ENCODE measurements at places on chromosomes 11 and 22.

DNA sequence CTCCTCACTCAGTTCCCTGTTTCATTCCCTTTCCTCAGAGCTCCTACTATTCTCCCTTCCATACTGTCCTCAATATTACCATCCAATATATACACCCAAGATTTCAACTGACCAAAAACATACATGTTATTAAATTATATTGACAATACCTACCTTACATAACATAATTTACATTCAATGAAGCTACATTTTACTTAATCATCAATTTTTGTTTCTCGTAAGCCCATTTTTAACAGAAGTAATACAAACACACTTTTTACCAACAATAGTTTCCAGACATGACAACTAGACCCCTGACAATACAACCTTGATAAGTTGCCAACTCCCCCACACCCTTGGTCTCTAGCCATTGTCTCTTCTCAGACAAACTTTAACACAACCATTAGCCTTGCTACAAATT lies 145.8 kb upstream of the DDI1 start:
- DNase-seq: no peak

DNA sequence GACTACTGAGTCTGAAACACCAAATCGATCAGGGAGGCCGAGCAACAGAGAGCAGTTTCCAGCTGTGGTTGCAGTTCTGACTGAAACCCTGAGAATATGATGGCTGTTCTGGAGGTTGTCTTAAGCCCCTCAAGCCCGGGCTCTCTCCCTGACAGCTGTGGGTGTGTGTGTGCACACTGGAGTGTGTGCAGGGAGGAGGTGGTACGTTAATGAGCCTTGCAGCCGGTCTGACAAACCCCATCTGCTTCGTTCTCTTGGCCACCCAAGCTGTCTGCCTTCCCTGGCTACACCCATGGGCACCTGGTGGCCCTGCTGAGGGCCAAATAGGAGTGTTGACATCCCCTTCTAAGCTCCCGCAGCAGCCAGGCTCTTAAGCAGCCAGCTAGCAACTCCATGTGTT lies 189.8 kb downstream of the KIRREL3 start:
- no peak for DNase-seq

DNA sequence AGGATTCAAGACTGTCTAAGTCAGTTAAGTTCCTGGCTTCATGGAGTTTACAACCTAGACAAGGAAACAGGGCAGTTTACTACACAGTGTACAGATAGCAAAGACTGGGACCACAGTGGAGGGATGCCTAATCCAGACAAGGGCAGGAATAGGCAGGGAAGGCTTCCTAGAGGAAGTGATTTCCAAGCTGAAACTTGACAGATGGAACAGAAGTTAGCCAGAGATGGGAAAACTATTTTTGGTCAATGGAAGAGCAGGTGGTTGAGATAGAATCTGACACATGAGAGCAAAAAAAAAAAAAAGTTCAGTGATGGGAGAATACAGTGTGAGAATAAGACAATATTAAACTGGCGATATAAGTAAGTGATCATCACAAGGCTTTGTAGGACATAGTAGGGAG lies 1.3 kb downstream of the COA4 start:
- no peak for DNase-seq

DNA sequence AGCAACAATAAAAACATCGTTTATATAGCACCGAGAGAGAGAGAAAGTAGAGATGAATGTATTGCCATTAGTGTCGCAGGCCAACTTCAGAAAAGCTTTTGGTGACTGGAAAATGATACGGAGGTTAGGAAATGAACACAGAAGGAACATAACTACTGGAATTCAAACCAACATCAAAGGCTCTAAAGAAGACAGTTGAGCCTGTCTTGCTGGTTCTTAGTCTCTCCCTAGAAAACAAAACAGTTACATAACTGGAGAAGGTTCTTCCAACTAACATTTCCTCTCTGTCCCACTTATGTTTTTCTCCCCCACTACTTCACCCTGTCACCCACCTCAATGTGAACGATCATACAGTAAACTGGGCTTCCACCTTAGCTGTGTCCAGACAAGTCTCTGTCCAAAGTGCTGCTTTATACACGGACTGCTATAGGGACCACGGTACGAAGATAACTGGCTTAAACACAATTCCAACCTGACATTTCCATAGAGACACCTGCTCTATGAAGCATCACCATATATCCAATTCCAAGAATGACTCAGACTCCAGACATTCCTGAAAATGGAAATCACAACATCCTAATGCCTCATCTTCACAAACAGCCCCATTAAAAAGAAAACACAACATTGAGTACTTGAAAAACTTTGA lies 85.2 kb upstream of the ARHGAP32 start:
- peak; percentile 21 for DNase-seq

- DNase-seq: no peak
These were observed 2.6 kb downstream of the CHRM1 start for GRCh38 chr11:62918531-62918930.

DNA sequence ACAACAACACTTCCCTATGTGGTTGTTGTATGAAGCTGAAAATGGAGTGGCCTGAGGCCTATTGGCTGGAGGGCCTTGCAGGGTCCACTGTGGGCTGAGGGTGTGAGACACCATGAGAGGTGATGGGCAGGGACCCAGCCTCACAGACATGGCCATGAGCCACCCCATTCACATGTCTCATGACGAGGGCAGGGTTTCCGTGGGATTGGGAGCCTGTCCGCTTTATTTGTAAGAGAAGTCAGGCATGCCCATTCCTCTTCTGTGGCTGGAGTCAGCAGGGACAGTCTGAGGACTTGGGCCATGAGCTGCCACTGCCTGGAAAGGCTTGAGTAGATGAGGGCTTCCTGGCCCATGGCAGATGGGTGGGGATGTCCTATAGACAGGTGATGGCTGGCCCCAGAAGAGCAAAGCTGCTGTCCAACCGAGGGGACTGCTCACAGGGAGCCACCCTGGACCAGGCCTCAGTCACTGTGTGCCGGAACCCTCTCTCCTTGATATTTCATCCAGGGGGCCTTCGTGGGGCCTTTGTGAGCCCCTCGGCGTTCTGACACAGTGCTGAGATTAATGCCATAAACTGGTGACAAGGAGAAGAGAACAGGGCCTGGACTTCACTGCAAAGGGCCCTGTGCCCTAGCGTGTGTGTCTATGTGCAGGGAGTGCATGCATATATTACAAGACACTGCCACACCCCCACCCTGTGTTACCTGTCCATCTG lies 971.9 kb downstream of the BRD1 start:
- DNase-seq: no peak

DNA sequence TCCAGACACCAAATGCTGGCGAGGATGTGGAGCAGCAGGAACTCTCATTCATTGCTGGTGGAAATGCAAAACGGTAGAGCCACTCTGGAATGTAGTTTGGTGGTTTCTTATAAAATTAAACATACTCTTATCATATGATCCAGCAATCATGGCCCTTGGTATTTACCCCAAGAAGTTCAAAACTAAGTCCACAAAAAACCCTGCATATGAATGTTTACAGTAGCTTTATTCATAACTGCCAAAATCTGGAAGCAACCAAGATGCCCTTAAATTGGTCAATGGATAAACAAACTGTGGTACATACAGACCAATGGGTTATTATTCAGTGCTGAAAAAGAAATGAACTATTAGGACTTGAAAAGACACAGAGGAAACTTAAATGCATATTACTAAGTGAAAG lies 87.8 kb downstream of the APOL5 start:
- no peak for DNase-seq

- DNase-seq: no peak
These were observed 10.2 kb upstream of the OAF start for GRCh38 chr11:120200677-120201076.

DNA sequence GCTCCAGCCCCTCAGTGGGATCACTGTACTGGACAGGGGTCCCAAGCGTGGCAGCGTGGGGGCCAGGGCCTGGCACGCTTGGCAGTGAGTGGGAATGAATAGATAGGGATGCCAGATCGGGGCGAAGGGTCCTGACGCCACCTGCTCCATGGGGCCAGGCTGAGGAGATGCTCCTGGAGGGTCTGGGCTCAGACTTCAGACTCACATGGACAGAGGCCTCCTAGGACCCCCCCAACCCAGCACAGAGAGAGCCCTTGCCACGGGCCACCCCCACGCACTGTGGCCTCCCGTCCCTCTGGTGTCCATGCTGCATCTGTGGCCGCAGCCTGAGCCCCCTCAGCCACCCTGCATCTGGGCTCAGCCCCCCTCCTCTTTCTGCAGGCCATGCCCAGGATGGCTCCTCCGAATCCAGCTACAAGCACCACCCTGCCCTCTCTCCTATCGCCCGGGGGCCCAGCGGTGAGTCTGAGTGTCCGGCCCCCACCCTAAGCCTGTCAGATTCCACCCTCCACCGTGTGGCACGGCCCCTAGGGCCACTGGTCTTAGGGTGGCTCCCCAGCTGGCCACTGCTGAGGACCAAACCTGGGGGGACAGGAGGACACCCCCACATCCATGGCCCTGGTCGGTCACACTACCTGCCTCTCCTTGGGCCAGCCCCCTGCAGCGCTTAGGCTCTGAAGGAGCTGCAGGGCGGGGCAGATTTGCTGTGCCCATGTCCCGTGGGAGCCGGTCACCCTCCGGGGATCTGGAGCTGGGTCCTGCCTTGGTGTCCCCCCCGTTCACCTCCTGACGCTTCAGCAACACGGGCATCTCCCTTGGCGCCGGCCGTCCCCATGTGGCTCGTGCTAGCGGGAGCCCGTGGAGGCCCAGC lies 2.7 kb downstream of the MUC5AC start:
- DNase-seq: no peak

- no peak for DNase-seq
These were observed 12.3 kb upstream of the OR56A3 start for GRCh38 chr11:5929571-5930368.

- no peak for DNase-seq
These were observed 4.3 kb downstream of the DNAL4 start for GRCh38 chr22:38789606-38790005.

DNA sequence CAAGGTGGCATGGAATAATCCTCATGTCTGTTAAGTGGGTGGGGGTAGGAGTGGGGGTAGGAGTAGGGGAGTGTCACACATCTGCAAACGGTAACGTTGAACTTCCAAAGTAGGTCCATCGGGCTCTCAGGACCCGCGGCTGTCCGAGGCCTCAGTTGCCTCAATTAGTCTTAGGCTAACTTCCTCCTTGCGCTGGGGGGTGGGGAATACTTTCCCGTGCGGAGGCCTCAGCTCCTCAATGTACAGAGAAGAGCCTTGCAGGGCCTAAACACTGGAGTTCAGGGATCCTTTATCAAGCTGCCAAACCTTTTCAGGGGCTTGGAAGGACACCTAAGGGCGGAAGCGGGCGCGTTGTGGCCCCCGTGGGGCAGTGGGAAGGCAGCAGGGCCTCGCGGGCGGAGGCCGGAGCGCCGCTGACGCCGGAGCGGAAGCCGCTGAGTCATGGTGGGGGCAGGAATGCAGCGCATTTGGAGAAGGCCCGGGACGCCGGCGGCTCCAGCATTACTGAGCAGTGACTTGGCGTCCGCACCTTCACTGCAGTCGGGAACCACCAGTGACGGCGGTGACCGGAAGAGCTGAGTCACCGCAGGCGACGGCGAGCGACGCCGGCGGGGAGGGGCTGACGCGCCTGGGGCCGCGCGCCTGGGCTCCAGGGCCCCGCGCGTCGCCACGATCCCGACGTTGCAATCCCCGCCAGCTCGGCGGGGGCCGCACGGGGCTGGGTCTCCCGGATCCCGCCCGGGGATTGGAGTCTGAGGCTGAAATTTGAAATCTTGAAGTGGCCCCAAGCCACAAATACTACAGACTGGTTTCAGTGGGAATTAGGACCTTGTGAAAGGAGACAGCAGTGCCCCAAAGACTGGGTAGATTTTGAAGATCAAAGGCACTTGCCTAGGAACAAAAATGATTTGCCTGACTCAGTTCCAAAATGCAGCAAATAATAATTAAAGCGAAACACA lies 20.2 kb upstream of the IPO7 start:
- DNase-seq: peak; percentile 99

DNA sequence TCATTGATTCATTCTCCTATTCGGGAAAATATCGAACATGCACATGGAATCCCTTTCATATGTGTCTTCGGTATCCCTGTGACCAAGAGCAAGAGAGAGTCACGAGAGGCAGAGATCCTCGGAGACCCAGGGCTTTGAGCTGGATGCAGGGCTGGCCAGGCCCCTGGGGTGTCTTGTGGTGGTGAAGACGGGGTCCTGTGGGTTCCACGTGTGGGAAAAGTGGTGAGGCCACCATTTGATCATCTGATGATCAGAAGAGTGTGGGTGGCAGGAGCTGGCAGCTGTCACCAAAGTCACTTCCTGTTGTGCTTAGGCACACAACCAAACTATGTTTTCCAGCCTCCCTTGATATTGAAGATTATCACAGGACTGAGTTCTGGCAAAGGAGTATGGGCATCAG lies 94.0 kb downstream of the BRD1 start:
- DNase-seq: no peak

DNA sequence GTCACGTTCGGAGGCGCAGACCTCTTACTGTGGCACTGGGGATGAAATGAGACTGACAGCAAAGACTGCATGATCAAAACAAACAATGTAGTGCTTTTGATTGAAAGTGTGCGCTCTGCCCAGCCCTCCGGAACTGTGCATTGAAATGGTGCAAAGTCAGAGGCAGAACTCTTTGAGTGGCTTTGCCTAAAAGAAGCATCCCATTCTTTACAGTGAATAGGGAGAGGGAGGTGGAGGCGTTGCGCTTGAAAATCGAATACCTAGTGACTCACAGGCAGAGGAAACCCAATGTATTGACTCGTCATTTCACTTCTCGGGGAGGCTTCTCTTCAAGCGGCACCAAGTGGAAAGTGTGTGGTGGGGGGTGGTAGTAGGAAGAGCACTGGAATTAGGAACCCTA lies 10.9 kb downstream of the RCN1 start:
- no peak for DNase-seq

DNA sequence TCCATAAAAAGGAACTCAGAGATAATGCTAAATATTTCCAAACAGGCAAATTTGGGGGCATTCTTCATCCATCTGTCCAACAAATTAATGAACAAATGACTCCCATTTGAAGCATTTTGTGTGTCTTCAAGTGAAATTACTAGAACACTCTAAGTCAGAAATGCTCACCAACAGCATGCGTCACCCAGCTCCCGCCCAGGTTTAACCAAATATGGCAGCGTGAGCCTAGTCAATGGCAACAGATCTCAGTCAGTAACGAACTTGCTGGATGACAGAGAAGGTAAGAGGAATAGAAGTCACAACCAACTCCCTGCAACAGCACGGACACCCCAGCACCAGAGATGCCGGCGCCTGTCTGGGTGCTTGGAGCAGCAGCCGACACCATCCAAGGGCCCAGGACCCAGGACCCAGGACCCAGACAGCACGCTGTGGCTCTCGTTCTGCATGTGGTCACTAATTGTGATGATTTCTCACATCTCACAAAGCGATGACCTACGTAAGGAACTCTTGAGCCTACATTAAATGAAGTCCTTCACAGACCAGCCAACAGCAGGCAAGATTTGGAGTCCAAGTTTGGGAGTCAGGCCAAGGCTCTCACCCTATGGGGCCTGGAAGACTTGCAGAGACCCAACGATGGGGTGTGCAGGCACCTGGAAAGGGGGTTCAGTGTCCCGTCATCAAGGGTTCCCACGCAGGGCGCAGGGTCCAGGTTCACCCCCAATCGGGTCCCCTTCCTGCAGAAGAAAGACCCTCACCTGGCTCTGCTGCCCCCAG lies 556.9 kb downstream of the BRD1 start:
- no peak for DNase-seq

- peak; percentile 32 for DNase-seq
These were observed 342.6 kb downstream of the SOX6 start for GRCh38 chr11:16013649-16014275.

- DNase-seq: no peak
These were observed 5.0 kb upstream of the PGA3 start for GRCh38 chr11:61198361-61198760.

- DNase-seq: no peak
These were observed 139.3 kb upstream of the LDLRAD3 start for GRCh38 chr11:35804451-35805040.

GRCh38 chr22:35543702-35544101 lies 3.1 kb downstream of the RASD2 start:
- DNase-seq: no peak

- no peak for DNase-seq
These were observed 1555.9 kb upstream of the RAG2 start for GRCh38 chr11:38153985-38154384.

All from EL (cell line).